ENCODE measurements at places on chromosomes 13 and 19.

- no peak for DNase-seq
Observed at GRCh38 chr13:74726206-74726605, 592.0 kb upstream of the KLF12 start.

DNA sequence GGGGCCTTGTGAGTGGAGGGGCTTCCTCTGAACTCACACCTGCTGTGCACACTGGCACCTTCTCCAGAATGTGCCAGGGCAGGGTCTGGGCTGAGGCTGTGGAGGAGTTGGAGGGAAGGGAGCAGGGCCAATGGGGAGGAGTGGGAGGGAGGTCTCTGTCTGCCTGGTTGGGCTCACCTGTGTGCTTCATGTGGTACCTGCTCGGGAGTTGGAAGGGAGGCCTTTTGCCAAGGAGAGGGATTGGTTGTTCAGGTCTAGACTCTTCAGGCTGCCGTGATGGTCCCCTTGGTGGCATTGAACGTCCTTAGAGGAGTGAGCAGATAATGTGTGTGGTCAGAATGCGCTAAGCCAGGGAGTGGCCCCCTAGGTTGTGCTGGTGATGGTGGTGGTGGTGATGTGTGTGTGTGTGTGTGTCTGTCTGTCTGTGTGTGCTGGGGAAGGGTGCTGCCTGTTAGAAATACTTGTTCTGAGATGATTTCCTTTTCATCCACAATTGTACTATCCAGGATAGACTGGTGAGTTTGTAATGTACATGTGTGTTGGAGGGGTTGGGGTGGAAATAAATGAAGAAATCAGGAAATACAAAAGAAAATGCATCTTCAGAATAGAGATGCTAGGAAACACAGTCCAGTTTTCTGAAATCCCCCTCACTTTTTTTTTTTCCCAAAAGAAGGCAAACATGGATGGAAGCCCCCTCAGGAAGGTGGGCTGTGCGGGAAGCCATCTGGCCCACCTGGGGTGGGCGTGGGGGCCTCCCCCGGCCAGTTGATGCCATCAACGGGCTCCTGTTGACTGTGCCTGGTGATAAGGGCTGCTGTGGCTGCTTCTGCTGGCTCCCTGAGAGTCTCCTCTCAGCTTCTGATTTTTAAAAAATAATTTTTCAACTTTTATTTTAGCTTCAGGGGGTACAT lies 140.5 kb upstream of the ZNF536 start:
- no peak for DNase-seq

DNA sequence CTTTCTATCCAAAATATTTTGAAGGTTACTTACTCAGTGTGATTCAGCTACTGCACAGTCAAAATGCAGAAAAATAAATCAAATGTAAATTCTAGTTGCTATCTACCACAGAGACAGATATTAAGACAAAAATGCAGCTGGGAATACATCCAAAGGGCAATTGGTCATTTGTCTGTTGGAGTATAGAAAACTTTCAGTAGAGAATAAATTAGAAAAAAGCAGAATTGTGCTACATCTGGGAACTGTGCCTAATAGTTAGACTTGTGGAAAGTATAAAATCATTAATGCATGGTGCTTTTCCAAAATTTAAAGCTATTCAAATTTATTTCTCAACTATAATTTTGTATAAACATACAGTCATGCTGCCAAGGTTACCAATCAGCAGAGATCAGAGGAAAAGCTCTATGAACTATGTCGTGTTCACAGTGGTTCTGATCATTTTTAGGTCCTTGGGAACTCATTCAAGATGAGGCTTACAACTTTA lies 1635.8 kb downstream of the PCDH9 start:
- DNase-seq, result no peak

- no peak for DNase-seq
Observed at GRCh38 chr13:79631051-79631659, 150.2 kb downstream of the NDFIP2 start.

DNA sequence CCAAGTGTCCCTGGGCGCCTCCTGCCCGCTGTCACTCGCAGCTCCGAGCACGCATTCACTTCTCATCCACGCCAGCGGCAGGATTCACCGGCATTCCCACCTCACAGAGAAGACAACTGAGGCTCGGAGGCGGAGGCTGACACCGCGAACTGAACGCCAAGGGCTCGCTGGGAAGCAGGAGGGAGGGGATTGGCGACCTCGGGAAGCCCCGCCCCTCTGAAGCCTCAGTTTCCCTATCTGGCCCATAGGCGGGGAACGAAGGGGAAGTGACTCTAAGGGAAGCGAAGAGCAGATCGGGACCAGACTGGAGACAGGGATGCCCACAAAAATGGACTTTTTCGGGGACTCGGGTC lies 256 bp downstream of the MICOS13 start:
- DNase-seq, result no peak

DNA sequence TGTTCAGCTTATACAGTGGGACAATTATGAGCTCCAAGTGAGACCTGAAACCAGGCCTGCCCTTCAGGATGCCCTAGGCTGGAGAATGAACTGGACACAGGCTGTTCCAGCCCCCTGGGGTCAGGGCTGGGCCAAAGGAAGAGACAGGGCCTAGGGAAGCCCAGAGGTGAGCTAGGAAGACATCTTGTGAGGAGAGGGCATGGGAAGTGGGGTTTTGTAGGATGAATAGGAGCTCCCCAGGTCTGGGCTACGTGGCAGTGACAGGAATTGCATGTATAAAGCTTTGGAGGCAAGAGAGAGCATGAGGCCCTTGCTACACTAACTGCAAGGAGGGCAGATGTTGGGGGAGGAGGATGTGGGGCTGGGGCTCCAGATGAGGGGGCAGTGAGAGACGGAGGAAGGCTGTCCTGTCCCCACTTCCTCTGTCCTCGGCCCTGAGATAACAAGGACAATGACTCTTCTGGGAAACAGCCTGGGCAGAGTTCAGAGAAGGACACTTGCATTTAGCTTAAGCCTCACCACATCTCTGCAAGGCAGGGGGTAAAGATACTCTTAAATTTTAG lies 1.5 kb upstream of the TBXA2R start:
- DNase-seq, result no peak

DNA sequence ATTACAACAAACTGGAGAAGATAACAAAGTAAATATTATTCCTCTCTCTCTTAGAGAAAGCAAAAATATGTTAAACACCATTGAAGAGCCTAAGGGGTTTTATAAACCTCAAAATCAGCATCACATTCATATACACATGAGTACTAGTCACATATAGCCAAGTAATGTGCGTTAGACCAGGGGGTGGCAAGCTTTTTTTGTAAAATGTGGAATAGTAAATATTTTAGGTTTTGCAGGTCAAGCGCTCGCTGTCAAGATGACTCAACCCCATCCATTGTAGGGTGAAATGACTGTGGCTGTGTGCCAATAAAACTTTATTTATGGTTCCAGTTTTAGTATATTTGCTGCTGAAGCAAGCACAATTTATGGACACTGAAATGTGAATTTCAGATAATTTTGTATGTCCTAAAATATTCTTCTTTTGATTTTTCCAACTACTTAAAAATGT lies 21.7 kb downstream of the RFX2 start:
- no peak for DNase-seq

GRCh38 chr19:1486720-1487575 lies 3.2 kb downstream of the PCSK4 start:
- DNase-seq, result no peak

GRCh38 chr13:95418946-95419345 lies 117.7 kb upstream of the ABCC4 start:
- DNase-seq, result no peak

DNA sequence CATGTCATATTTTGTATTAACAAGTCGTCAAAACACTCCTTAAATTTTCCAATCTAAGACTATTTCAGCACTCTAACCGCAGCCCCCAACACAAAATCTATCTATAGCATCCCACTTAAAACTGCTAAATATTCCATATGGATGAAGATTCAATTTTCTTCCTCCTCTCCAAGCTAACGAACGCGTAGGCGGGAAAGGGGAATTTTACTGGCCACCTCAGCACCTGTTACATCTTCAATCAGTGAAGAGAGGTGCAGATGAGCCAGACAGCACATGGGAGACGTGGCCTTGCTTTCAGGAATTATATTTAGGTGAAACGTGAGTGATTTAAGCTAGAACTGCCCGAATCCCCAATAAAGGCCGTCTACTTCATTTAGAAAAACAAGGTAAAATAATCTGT lies 1.1 kb downstream of the RBM26 start:
- no peak for DNase-seq

GRCh38 chr19:17555929-17556813 lies 722 bp downstream of the COLGALT1 start:
- DNase-seq, result peak; percentile 10

DNA sequence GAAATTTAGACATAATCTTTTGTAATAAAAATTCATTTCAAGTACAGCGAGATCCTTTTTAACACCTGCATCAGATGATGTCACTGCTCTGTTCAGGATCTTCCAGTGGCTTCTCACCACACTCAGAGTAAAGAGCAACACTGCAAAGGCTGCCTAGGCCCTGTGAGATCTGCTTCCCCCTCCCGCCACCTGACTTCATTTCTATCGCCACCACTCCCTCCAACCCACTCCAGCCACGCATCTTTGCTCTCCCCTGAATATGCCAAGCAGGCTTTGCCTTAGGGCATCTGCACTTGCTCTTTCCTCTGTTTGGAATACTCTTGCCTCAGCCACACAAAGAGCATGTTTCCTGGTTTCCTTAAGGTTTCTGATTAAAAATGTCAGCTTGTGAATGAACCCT lies 58.3 kb downstream of the MBNL2 start:
- no peak for DNase-seq

DNA sequence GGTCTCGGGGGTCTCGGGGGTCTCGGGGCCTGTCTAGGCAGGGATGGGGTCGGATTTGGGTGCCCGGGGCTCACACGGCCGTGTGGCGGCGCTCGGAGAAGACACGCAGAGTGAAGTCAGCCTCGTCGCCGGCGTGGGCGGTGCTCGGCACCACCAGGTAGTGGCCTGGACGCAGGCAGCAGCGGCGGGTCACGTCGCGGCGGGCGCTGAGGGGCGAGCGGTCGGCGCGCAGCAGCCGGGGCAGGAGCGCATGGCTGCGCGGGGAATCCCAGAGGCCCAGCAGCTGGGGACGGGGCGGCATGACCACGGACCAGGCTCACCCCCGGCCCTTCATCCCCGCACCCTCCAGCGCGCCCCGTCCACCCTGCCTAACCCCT lies 8.2 kb downstream of the CAPN12 start:
- DNase-seq, result peak; percentile 44

GRCh38 chr19:15317392-15318071 lies 14.8 kb downstream of the BRD4 start:
- no peak for DNase-seq

- DNase-seq, result no peak
Observed at GRCh38 chr13:46544208-46544607, 8.8 kb upstream of the LRCH1 start.

DNA sequence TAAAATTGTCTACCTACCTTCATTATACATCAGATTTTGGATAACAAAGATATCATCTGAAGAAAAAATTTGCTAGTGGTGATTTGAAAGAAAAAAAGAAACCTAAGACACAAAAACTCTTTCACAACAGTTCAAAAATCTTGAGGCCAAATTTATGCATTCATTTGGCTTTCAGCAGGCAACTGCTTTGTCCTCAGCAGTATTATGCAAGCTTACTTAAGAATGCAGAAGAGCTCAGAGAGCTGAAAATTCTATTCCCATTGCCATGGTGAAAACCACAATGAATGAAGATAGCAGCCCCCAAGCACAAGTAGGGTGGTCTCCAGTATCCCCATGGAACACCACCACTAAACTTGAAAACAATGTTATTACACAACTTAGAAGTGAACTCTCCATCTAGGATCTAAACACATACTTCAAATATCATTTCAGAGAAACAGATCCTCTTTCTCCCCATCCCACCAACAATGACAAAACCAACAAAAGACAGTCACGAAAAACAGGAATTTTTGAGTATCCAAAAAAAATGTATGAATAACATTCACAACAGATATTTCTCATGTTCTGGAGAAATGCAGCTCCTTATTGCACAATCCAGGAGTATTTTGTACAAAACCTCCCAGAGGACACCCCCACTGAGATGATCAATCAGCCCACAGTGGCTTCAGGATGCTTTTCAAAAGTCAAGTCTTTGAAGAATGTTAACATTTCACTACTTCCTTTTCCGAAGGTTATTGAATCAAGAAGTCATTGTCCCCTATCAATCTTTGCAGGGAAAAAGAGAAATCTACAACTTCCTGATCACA lies 192.7 kb downstream of the LHFPL6 start:
- no peak for DNase-seq

GRCh38 chr19:45901912-45902650 lies at the start of gene MYPOP:
TSS of gene MYPOP (minus strand) at chr19:45902613. CDS start at chr19:45901773, 840 bp downstream.
- DNase-seq, result no peak

DNA sequence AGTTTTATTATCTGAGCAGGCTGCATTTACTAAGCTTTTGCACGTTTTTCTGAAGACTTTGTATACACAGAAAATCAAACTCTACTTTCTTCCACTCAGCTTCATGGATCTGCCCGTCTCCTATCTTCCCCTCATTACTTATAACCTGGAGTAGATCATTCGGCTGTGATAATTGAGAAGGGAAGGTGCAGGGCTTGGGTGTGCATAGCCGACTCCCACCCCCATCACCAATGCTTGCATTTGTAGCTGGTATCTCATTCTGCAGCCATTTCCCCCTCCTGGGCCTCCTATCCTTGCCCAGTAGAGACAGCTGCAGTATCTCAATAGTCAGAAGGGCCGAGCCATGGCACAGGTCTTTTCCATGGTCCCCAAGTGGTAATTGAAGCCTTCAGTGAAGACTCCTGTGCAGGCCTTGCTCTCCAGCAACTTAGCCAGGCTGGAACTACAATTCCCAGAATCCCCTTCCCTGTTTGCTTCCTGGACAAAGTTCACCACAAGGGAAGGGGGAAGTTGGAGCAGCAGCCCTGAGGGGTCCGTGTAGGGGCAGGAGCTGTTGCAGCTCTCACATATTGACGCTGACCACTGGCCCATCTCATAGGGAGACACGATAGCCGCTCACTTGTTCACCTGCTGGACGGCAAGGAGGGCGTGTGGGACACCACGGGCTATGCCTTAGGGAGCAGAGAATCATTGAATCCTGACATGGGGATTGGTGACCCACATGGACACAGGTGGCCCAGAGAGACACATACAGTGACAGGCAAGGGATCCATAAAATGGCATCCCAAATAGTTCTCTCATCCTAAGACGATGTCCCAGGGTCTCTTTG lies 2.1 kb upstream of the SIGLEC8 start:
- DNase-seq, result no peak

DNA sequence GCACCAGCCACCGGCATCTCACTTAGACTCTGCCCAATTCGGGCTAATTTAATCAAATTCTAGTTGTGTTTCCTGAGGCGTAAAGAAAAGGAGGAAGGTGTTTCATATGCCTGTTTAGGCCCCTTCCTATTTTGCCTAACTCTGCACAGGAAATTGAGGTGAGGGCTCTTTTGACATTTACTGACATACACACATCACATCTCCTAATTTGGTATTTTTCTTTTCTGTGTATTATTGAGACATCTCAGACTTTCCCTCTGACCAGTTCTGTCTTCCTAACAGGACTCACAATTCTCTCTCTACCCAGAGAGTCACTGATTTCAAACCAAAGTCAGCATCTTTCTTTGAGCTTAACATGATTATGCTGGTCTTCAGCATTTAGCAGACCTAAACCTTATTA lies 7.9 kb downstream of the CEACAM3 start:
- no peak for DNase-seq
